ENCODE measurements at places on chromosomes 3 and 15. TPM values are rescaled to one million over a fixed set of nuclear protein-coding genes. Genes with fewer than 3 reads are reported as not detected.
A peak's percentile ranks its signal among the peaks of the same experiment; 100 is the strongest.

PTH1R gene
- total RNA-seq, result 13.4 TPM

SLCO2A1 gene
- total RNA-seq, result 4.2 TPM

LRRN1 gene
- total RNA-seq, result 18.9 TPM

TNNC1 gene
- not detected for total RNA-seq

SLC12A8 gene
- total RNA-seq, result 0.48 TPM

SLC22A14 gene
- total RNA-seq, result 0.29 TPM

SMCO1 gene
- total RNA-seq, result not detected

- H3K4me1 ChIP-seq, result no peaks in the 10 kb centered on the region
- no peak overlapping the region for H3K4me3 ChIP-seq
- H3K27me3 ChIP-seq, result no peaks in the 10 kb centered on the region
Measured at GRCh38 chr15:26083457-26083856, 220.3 kb upstream of the ATP10A start.

DNA sequence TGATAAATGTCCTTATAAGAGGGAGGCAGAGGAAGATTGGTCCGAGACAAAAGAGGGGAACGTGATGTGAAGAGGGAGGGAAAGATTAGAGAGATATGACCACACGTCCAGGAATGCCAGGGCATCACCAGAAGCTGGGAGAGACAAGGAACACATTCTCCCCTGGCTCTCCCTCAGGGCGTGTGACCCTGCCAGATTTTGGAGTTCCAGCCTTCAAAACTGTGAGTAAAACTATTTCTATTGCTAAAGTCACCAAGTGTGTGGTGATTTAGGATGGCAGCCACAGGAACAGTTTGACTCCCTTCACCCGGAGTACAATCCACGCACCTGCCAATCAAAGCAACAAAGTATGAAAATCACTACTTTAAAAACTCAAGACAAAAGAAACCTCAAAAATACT lies 32.1 kb upstream of the TJP1 start:
- no peaks in the 10 kb centered on the region for H3K36me3 ChIP-seq
- no peak for DNase-seq
- H3K4me1 ChIP-seq, result no peaks in the 10 kb centered on the region

DNA sequence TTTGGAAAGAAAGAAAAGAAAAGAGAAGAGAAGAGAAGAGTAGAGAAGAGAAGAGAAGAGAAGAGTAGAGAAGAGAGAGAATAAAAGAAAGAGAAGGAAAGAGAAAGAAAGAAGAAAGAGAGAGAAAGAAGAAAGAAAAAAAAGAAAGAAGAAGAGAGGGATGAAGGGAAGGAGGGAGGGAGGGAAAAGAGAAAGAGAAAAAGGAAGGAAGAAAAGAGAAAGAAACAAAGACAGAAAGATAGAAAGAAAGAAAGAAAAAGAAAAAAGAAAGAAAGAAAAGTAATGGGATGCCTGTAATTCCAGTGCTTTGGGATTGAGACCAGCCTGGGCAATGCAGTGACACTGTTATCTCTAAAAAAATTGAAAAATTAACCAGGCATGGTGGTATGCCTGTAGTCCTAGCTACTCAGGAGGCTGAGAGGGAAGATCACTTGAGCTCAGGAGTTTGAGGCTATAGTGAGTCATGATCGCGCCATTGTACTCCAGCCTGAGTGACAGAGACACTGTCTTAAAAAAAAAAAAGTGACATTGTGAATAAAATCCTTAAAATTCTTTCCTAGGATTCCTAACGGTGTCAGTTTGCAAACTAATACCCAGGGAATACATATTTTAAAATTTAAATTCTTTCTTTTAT lies 1.7 kb downstream of the RASL12 start:
- H3K27me3 ChIP-seq, result no peaks in the 10 kb centered on the region
- peak overlapping the region; percentile 61 for H3K4me3 ChIP-seq
- no peaks in the 10 kb centered on the region for H3K36me3 ChIP-seq
- DNase-seq, result no peak
- no peaks in the 10 kb centered on the region for H3K4me1 ChIP-seq

- H3K4me1 ChIP-seq, result no peaks in the 10 kb centered on the region
- no peaks in the 10 kb centered on the region for H3K36me3 ChIP-seq
- no peak overlapping the region for H3K27ac ChIP-seq
- DNase-seq, result no peak
- no peaks in the 10 kb centered on the region for H3K27me3 ChIP-seq
Measured at GRCh38 chr3:139134678-139135372, 90.1 kb upstream of the PRR23C start.

GRCh38 chr3:46463868-46464241 lies 850 bp downstream of the LTF start:
- H3K27ac ChIP-seq, result peak overlapping the region; percentile 48
- no peak overlapping the region for H3K4me3 ChIP-seq
- H3K27me3 ChIP-seq, result no peaks in the 10 kb centered on the region
- no peaks in the 10 kb centered on the region for H3K36me3 ChIP-seq
- no peaks in the 10 kb centered on the region for H3K4me1 ChIP-seq

DNA sequence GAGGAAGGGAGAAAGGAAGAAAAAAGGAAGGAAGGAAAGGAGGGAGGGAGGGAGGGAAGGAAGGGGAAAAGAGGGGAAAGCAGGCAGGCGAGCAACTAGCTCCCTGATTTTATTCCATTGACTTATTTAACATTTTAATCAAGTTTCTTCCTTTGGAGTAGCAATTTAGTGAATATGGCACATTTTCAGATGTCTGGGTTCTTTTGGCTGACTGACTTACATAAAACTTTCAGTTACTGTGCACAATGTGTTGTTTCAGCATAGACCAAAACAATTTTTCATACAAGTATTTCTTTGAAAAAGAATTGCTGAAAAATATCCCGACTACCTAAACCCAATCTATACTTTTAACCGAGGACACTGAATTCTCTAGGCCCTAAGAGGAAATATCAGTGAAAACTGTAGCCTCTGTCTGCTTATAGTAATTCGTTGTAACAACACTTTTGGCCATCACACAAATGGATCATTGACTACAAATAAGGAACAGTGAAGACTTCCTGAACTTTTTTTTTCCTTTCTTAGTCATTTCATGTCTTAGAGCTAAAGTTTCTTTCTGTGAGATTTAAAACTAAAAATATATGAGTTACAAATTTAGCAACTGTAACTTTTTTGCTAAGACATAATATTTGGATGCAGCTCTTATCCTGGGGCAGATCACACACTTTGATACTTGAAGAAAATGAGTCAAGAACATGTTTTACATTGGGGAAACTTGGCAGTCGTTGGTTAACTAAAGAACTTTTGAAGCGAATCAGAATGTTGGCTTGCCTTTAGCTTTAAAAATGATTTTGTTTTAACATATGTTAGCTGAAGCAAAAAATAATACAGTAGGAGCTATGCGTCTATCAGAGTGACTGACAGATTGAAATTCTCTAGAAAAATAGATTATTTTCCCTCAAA lies 79.6 kb downstream of the SOX2 start:
- no peak overlapping the region for H3K27ac ChIP-seq
- H3K4me3 ChIP-seq, result no peak overlapping the region
- DNase-seq, result no peak
- H3K36me3 ChIP-seq, result no peaks in the 10 kb centered on the region

DNA sequence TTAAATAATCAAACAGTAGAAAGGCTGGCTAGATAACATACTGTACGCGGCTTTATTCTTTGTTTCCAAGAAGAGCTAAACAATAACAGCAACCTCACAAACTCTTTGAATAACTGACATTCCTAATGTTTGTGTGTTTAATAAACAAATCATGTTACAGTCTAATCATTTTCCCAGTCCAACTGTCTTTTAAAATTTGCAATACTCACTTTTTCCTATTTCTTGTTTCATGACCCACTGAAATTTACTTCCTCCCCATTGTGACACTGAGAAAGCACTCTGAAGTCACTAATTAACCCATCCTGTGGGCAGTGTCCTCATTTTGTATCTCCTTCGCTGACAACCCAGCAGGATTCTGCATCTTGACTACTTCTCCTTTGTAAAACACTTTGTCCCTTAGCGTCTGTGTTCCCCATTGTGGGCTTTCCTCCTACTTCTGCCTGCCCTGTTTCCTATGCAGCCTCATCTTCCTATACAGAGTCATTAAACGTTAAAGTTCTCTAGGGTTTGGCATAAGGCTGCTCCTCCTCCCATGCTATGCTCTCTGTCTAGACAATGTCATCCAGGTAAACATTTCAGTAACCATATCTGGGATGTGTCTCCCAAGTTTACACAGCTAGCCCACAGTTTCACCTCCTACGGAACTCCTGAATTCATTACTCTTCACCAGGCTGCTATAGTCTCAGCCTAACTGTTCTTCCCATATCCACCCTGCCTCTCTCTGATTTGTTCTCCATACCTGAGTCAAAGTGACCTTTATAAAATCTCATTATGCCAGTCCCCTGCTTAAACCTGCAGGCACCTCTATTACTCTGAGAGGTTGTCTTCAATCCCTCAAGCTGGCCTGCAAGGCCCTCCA lies 148.9 kb downstream of the GREM1 start:
- no peaks in the 10 kb centered on the region for H3K4me1 ChIP-seq
- DNase-seq, result no peak
- H3K27me3 ChIP-seq, result no peaks in the 10 kb centered on the region
- no peak overlapping the region for H3K27ac ChIP-seq
- H3K36me3 ChIP-seq, result no peaks in the 10 kb centered on the region

GRCh38 chr3:1252061-1252430 lies 159.2 kb downstream of the CNTN6 start:
- no peaks in the 10 kb centered on the region for H3K27me3 ChIP-seq
- H3K4me1 ChIP-seq, result no peaks in the 10 kb centered on the region
- no peak overlapping the region for H3K4me3 ChIP-seq

GRCh38 chr3:27658741-27659140 lies 63.4 kb downstream of the EOMES start:
- no peaks in the 10 kb centered on the region for H3K36me3 ChIP-seq
- H3K27ac ChIP-seq, result no peak overlapping the region
- H3K27me3 ChIP-seq, result no peaks in the 10 kb centered on the region
- DNase-seq, result no peak

GRCh38 chr3:10391391-10391790 lies 70.5 kb upstream of the SEC13 start:
- no peaks in the 10 kb centered on the region for H3K27me3 ChIP-seq
- DNase-seq, result no peak
- peaks cover 5% of the 10 kb centered on the region for H3K4me1 ChIP-seq
- no peak overlapping the region for H3K27ac ChIP-seq
- no peak overlapping the region for H3K4me3 ChIP-seq
- H3K36me3 ChIP-seq, result no peaks in the 10 kb centered on the region

DNA sequence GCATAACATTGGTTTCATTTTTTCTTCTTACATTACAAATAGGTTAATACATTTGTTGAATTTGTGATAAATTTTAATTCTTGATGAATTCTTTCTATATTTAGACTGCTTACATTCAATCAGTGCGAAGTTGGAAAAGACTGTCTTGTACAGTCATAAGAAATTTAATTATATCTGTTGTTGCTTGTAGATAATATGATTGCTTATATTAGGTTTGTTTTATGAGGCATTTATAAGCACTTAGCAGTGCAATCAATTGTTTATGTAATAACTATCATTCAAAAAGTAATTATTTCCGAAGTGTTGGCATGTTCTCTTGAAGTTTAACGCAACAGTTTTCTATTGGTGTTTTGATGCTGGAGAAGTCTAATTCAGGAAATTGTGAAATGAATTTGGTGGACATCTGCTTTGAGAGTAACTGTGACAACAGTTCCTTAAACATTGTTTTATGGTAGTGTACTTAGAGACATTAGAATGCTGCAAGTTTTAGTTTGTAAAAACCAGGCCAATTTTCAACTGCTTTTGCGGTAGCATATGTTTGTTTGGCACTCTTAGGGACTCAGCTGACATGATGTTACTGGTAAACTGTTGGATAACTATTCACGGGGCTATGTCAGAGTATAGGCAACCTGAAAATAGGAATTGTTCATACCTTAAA lies 99.7 kb downstream of the NAALADL2 start:
- peaks cover 8% of the 10 kb centered on the region for H3K4me1 ChIP-seq
- no peaks in the 10 kb centered on the region for H3K27me3 ChIP-seq
- peak overlapping the region; percentile 82 for H3K27ac ChIP-seq
- H3K4me3 ChIP-seq, result no peak overlapping the region
- no peaks in the 10 kb centered on the region for H3K36me3 ChIP-seq
- DNase-seq, result no peak

- no peak overlapping the region for H3K27ac ChIP-seq
- no peak overlapping the region for H3K4me3 ChIP-seq
Measured at GRCh38 chr15:29925227-29926082, 103.2 kb upstream of the TJP1 start.

GRCh38 chr3:175404027-175404426 lies 544.9 kb downstream of the NAALADL2 start:
- no peaks in the 10 kb centered on the region for H3K4me1 ChIP-seq

DNA sequence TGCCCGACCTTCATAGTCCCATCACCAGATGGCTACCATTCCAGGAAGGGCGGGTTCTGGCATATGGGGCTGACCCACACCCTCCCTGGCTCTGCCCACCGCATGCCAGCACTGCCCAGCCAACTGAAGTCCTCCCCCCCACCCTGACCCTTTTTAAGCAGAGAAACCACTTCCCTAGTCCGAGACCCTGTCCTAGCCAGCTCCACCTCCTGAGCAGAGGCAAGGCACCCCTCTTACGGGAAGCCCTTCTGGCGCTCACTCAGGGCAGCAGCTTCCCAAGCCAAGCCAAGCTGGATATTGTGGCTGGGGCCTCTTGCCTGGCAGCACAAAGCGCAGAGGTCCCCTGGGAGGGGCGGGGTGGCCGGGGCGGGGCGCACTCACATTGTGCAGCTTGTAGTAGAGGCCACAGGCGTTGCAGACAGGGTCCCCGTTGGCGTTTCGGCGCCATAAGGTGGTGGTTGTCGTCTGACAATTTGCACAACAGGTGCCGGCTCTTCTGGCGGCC lies 11.5 kb downstream of the GATA2 start:
- H3K27me3 ChIP-seq, result peaks cover 5% of the 10 kb centered on the region
- H3K36me3 ChIP-seq, result no peaks in the 10 kb centered on the region
- no peak overlapping the region for H3K4me3 ChIP-seq
- H3K4me1 ChIP-seq, result no peaks in the 10 kb centered on the region
- H3K27ac ChIP-seq, result peak overlapping the region; percentile 30
- no peak for DNase-seq

- no peak overlapping the region for H3K27ac ChIP-seq
- H3K36me3 ChIP-seq, result no peaks in the 10 kb centered on the region
- H3K4me1 ChIP-seq, result no peaks in the 10 kb centered on the region
- no peaks in the 10 kb centered on the region for H3K27me3 ChIP-seq
Measured at GRCh38 chr3:81303321-81303720, 458.1 kb downstream of the GBE1 start.

GRCh38 chr15:50830477-50831354 lies 65.2 kb upstream of the SPPL2A start:
- H3K27ac ChIP-seq, result no peak overlapping the region
- no peaks in the 10 kb centered on the region for H3K36me3 ChIP-seq
- no peaks in the 10 kb centered on the region for H3K4me1 ChIP-seq

DNA sequence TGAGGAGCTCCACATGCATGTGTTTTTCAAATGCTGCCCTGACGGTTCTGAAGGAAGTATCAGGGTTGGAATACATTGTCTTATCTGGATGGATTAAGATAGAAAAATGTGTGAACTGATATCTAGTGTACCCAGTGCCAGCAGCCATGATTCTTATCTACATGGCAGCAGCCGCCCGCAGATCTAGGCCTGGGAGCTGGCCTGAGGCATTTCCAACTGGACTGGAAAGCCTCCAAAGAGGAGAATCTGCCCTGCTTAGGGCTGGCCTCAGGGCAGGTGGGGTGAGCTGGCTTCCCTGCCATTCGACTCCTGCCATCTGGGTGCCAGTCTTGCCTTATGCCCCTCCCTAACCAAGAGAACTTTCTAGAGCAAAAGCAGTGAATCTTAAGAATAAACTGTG lies 125.8 kb downstream of the SSR3 start:
- H3K4me3 ChIP-seq, result no peak overlapping the region
- no peaks in the 10 kb centered on the region for H3K36me3 ChIP-seq
- no peak for DNase-seq
- no peaks in the 10 kb centered on the region for H3K4me1 ChIP-seq

- no peak for DNase-seq
- H3K27ac ChIP-seq, result no peak overlapping the region
- no peak overlapping the region for H3K4me3 ChIP-seq
- no peaks in the 10 kb centered on the region for H3K27me3 ChIP-seq
Measured at GRCh38 chr3:43971486-43971885, 270.2 kb upstream of the TOPAZ1 start.
